Colonic mucosa (tissue), 4 donors: ENCODE measurements at places on chromosomes 7 and 10. TPM values are rescaled to one million over a fixed set of nuclear protein-coding genes. Genes with fewer than 3 reads are reported as not detected.

GRCh38 chr7:25628446-25628845, 400.2 kb upstream of the NPVF start:
- DNase-seq = no peak

GRCh38 chr7:69717221-69717620, 118.9 kb downstream of the AUTS2 start:
- no peak for DNase-seq

The LRRC61 gene
- total RNA-seq = 15.1 TPM

The CTAGE6 gene
- total RNA-seq = not detected

GRCh38 chr7:81114633-81115032, 195.8 kb upstream of the SEMA3C start:
- DNase-seq = no peak

DNA sequence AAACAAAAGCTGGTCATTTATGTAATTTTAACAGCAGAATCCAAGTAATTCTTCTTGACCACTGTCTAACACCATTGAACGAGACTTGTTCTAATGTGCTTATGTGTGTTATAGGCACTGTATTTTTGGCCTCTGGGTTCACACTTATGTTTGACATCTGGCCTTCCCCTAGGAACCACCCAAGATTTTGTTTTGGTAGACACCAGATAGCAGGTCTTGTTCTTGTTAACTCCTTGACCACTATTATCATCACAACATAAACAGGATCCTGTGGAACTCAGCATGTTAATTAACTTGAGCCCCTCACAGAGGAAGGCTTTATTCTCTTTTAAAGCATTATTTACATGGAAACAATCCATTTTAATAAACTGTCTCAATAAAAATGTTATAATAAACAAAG, 167.7 kb downstream of the SEMA3D start:
- DNase-seq = no peak

GRCh38 chr10:78411716-78412115, 378.1 kb downstream of the RPS24 start:
- DNase-seq = no peak

DNA sequence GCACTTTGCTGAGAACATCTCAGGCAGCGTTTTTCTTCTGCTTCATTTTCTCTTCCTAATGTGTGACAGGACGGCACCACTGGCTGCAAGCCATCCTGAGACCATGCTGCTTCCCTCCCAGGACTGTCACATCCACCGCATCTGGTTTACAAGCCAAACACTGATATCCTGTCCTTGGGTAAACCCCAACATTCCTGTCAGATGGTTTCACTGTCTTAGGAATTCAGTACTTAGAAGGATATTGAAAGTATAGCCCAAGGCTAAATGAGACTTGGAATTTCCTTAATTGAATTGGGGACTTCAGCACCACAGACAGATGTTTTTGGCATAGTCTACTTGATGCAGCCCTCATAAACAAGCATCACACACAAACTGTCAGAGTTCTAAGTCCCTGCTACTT, 74.2 kb upstream of the PLXNA4 start:
- DNase-seq = no peak

DNA sequence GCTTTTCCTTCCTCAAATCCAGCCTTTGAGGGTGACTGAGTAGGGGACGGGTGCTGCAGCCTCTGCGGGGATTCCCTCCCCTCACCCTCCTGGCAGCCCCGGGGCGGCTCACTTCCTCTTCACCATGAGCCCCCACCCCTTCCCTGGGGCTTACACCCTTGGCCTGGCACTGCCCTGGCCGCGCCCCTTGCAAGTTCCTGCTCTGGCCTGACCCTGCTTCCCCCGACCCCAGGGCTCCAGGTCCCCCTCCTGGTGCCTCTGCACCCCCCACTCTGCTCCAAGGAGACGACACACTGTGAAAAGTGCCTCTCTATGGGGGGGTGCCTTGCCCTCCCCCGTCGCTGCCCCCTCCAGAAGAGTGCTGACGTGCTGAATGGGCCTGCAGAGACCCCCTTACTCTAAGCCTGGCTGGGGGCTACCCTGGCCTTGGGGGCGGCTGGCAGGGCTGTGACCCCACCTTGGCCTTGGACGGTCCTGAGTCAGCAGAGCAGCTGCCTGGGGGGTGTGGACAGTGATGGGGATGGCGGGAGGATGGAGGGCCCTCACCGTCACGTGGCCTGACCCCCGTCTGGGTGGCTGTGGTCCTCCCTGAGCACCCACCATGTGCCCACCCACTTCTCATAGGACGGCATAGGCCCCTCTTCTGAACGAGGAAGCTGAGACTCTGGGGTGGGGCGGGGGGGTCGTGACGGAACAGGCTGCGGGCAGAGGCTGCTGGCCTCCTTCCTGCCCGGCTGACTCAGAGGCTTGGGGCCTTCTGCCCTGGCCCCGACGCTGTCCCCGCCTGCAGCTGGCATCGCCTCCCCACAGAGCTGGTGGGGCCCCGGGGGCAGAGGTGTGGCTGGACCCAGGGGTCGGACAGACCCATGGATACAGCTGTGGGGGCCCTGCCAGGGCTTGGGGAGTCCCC, 9.8 kb downstream of the LFNG start:
- DNase-seq = peak; percentile 62

- DNase-seq = no peak
Measured at GRCh38 chr7:25280181-25280580, 51.9 kb upstream of the NPVF start.

DNA sequence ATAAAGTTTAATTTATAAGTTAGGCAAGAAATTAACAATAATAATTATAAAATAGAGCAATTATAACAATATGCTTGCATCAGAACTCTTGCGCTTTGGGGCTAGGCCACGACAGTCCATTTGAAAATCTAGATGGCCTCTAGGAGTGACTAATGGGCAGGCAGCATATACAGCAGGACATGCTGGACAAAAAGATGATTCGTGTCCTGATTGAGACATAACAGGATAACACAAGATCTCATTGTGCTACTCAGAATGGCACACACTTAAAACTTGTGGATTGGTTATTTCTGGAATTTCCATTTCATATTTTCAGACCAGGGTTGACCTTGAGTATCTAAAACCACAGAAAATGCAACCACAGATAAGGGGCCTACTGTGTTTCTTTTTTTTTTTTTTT, 27.5 kb downstream of the CTNNA3 start:
- DNase-seq = no peak

GRCh38 chr10:19987931-19988330, 171.7 kb downstream of the PLXDC2 start:
- DNase-seq = no peak

The HMX3 gene
- 0.35 TPM for total RNA-seq

The ELOVL3 gene
- total RNA-seq = not detected

DNA sequence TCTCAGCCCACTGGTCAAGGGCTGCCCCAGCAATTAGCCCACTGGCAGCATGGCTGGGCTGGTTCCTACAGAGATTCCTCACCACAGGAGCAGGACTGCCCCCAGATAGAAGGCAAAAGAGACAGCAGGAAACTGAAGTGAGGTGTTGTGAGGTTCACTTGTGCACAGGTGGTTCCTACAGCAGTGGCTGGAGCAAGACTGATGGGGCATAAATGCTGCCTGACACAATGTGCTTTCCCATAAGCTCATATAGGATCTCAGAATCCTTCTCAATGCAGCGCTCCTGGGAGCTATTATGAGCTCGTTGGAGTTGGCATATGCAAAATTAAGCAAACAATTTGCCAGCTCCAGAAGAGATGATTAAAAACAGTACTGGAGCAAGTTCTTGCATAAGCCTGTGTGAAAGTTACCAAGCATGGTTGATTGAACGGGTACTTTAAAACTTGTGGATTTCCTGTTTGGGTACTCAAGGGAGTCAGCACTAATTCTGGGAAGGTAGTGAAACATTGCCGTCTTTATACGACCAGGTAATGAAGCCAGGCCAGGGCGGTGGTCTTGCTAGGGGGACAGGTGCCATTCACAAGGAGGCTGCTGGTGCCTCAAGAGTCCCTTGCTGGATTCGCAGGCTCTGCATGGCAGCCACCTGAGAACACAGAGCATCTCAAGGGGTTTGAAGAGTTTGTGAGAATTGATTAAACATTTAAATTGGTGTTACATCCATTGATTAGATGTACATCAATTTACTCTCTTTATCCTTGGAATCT, 20.3 kb upstream of the PRKCQ start:
- no peak for DNase-seq

The PRLHR gene
- not detected for total RNA-seq

DNA sequence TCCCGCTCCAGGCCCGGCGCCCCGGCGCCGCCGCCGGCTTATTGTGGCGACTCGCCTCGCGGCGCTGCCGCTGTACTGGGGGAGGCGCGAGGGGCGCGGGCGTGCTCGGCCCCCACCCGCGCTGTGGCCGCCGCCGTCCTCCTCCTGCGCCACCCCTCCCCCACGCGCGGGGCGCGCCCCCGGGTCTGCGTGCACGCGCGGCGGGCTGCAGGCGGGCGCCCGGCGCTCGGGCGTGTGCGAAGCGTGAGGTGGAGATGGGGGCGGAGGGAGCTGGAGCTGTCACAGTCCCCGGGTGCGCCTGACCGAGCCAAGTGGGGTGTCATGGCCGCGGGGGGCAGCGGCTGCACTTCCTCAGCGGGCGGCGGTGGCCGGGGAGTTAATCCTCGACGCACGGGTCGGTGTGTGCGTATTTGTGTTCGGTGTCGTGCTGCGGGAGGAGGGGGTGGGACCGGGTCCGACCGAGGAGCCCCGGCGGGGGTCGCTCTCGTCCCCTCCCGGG, 672 bp downstream of the LCOR start:
- peak; percentile 87 for DNase-seq

DNA sequence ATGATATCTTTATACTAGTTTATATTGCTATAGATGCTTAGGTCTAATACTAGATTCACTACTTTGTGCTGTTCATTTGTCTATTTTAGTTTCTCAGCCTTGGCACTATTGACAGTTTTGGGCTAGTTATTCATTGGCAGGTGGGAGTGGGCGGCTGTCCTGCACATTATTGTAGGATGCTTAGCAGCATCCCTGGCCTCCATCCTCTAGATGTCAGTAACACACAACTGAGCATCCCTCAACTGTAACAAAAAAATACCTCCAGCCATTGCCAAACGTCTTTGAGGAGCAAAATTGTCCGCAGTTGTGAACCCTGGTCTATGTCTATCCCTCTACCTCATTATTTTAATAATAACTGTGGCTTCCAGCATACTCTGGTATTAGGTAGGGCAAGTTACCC, 34.4 kb upstream of the PNLIP start:
- no peak for DNase-seq

DNA sequence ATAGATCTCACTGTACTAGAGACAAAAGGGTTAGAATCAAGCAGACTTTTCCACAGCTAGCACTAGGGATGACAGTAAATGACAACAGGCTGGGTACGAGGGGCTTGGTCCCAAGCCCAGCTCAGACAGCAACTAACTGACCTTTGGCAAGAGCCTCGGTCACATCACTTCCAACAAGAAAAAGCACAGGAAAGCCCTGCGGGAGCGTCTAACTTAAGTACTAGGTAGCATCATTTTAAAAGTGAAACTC, 22.8 kb downstream of the CALML3 start:
- no peak for DNase-seq

DNA sequence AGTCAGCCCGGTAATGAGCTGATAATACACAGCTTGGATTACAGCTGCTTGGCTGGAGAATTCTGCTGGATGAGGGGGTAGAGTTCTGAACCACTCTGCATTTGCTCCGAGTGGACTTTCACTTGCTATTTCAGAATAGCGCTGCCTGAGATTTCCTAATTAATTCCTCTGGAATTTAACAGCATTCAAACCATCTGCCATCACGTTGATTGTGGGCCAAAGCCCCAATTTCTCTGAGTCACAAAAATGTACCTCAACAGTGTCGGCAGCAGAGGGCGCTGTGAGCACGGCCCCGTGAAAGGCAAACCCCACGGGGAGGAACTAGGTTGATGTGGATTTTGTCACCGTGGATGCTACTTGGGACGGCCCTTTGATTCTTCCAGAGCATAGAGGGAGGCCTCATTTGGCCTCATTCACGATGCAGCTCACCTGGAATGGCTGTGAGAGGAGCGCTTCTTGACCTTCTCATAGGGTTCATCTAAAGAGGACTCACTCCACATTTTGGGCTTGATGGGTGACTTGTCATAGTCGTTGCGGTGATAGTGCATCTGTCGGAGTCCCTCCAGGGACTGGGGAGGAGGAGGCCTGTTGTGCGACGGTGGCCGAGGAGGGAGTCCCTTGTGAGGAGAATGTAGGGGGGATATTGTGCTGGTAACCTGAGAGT, 73.3 kb downstream of the PRPF18 start:
- DNase-seq = peak; percentile 61

The AASS gene
- total RNA-seq = 4.3 TPM

DNA sequence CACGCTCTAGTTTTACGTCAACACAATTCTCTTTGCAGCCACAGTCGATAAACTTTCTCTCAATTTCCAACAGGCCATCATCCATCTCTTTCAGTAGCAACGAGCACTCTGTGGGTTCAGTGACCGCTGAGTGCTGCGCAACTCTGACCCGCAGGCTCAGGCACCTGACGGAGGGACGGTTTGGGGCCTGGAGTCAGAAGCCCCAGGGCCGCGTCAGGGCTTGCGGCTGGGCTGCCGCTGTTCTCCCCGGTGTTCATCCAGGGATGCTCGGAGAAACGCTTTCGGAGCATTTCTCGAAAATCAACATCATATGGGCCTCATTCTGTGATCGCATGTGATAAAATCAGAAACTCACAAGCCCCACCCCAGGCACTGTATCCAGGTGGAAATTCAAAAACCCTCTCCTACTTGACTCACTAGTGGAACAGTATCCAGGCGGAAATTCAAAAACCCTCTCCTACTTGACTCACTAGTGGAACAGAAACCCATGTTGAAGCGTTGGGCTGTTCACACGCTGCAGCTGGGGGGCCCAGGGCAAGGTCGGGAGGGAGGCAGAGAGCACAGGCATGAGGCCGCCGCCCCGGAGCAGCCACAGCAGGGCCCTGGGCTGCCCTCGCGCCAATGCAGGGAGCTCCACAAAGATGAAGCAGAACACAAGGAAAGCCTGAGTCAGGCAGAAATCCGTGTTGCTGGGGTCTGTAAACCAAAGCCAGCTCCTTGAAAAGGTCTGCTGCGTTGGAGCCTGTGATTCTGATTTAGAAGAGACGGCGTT, 73.3 kb upstream of the NKX6-2 start:
- DNase-seq = no peak

The HOXA3 gene
- 14.1 TPM for total RNA-seq

The WBP1L gene
- 32.3 TPM for total RNA-seq

DNA sequence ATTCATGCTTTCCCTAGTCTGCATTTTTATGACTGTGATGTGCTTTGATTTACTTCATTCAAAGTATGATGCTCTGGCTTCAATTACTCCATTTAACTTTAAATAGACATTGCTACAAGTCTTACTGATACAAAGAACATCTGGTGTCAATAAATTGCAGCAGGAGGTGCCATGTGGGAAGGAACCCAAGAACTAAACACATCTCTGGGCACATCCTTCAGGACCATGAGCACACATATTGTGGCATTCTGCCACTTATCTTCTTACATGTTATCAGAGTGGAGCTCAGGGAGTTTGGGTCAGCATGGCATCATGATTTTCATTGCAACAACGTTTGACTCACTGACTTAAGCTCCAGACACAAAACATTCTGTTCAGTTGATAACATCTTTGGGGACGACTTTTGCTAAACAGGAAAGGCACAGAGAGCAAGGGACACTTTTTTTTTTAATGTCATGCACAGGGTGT, 227.0 kb downstream of the DKK1 start:
- DNase-seq = no peak

The TAS2R4 gene
- 0.62 TPM for total RNA-seq
